Activated gamma-delta T cell (primary cell): ENCODE measurements at places on chromosomes 5 and 9.

DNA sequence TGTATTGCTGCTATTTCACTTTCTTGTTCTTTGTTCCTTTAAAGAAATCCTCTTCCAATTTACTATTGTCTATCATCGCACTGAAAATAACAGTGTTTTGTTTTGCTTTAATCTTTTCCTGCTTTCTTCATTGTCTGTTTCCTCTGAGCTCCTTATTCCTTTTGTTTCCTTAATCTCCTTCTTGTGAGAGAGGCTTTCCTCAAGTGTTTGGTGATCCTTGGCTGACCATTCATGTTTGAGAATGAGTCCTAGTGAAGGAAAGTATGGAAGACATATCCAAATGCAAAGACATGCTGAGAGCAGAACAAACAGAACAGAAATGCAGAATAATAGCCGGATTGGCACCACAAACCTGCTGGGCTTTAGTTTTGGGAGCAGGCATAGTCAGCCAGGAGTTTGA, 42.0 kb upstream of the ENTREP1 start:
- no peak for DNase-seq

GRCh38 chr5:168316139-168316578, 24.7 kb downstream of the WWC1 start:
- no peak for DNase-seq

GRCh38 chr5:78289911-78290310, 4.6 kb downstream of the AP3B1 start:
- no peak for DNase-seq

- no peak for DNase-seq
These were observed 23.1 kb downstream of the IQGAP2 start for GRCh38 chr5:76425928-76426804.
